ENCODE measurements at places on chromosomes 1 and 21. TPM values are rescaled to one million over a fixed set of nuclear protein-coding genes. Genes with fewer than 3 reads are reported as not detected.

The SLC5A9 gene
- total RNA-seq = not detected

The LAPTM5 gene
- not detected for total RNA-seq

DNA sequence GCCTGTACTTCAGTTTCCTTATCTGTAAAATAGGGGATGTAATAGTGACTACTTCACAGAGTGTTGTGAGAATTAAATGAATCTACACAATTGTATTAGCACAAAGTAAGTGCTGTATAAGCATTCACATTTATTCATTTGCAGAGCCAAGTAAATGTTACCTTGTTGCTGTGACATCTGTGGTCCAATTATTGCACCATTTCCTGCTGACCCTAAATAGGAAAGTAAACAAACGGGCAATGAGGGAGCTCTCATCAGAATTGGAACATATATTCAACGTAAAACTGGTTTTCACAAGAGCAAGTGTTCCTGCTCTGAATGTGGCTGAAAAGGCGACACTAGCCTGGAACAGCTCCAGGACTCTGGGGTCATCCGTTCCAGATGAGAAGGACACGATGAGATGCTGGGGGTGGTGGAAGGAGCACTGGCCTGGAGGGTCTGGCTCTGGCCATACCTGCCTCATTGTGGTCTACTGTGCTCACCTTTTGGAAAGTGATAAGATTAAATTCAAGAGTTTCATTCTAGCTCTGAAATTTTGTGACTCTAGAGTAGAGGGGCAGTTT, 34.5 kb downstream of the PROX1 start:
- DNase-seq = no peak

- DNase-seq = no peak
Measured at GRCh38 chr1:3884966-3885365, 15.1 kb downstream of the C1orf174 start.

DNA sequence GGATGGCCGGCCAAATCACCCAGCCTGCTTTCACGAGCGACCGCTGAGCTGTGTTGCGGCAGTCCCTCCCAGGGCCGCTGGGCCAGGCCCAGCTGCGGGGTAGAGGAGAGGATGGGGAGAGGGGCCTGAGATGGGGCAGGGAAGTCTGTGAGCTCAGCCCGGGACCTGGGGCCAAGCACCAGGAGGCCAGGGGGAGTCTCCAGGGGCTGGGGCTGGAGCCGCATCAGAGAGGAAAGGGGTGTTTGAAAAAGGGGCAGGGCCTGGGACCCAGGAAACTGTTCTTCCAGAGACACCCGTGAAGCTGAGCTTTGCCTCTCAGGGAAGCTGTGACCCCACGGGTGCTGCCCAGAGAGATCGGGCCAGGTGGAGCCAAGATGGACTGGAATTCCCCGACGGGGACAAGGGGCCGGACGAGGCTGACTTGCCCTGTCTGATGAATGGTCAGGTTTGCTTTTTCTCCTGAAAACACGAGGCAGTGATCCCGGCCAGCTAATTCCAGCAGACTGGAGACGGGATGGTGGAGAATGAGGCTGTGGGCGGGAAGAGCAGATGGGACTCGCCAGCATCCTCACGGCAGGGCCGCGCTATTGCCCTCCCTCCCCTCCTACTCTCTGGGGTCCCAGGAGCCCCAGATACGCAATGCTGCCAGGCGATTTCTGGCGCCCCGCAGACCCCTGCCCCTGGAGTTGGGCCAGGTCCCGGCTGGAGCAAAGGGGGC, 40.3 kb upstream of the COL18A1 start:
- DNase-seq = peak; percentile 67

DNA sequence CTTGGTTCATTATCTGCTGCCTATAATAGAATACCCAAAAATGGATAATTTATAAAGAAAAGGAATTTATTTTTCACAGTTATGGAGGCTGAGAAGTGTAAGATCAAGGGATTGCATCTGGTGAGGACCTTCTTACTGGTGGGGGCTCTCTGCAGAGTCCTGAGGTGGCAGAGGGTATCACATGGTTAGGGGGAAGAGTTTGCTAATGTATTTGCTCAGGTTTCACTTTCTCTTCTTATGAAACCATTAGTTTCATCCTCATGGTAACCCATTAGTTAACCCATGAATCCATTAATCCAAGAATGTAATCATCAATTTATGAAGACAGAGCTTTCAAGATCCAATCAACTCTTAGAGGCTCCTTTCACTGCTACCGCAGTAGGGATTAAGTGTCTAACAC, 120.6 kb downstream of the DNM3 start:
- no peak for DNase-seq

DNA sequence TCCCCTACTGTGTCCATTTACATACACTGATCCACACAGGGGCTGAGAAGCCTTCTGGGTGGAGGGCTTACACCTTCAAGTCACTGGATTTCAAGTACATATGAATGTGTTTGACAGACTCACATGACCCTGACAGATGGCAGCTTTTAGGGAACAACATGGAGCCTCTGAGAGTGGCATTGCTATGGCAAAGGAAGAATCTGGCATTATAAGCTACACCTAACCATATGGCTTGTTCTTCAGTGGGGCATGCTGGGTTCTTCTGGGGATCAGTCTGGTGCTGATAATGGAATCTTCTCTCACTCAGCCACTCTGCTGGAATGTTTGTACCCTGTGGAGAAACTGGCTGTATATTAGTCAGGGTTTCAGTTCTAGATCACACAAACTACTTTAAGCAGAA, 68.5 kb upstream of the PDE4B start:
- no peak for DNase-seq

GRCh38 chr1:57872913-57873312, 449.1 kb upstream of the DAB1 start:
- no peak for DNase-seq

GRCh38 chr1:115650961-115651360, 9.2 kb downstream of the VANGL1 start:
- no peak for DNase-seq

DNA sequence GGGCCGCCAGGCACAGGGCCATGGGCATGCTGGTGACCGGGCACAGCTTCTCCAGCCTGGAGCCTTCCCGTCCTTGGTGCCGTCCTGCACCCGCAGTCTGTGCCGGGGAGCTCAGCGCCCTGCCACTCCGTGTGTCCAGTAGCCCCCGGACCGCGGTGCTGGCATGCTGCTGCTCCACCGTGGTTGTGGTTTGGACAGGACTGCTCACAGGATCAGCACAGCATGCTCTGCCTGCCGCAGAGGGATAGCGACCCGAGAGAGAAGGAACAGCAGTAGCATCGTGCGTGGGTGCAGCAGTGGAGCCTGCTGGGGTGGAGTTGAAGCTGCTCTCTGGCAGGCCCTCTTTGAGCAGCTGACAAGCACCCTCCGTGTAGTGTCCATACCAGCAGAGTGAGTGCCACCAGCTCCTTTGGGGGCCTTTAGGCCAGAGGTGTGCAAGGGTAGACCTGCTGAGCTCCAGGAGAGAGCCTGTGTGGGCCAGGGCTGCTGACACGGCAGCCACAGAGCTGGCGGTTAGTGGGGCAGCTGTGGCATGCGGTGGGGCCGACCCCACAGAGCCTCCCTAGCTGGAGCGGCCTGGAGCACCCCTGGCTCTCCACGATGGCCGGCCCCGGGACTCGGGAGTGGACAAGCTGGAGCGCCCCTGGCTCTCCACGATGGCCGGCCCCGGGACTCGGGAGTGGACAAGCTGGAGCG, 6.4 kb upstream of the PCBP3 start:
- no peak for DNase-seq

- no peak for DNase-seq
Measured at GRCh38 chr1:193179094-193179493, 7.3 kb downstream of the B3GALT2 start.

- DNase-seq = no peak
Measured at GRCh38 chr1:162070094-162070748, 730 bp downstream of the NOS1AP start.

GRCh38 chr1:14968251-14968851, 185.2 kb upstream of the TMEM51 start:
- peak; percentile 86 for DNase-seq

DNA sequence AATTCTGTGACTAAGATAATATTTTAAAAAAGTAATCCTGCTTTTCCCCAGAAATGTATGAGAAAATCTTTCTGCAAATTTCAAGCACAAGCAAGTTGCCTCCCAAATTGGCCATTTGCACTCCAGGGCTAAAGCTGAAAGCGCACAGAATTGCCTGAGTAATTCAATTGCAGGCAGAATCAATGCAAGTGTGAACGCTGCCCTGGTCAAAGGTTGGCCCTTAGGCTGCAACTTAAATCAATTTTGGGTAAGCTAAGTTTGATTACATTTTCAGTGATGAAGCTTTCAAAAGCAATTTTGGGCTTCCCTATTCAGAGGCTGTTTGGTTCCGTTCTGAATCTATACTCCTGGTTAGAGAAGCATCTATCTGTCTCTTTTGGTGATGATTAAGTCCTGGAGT, 501.8 kb upstream of the ZRANB2 start:
- no peak for DNase-seq

- DNase-seq = peak; percentile 64
Measured at GRCh38 chr1:197180252-197180878, 33.9 kb upstream of the ASPM start.

DNA sequence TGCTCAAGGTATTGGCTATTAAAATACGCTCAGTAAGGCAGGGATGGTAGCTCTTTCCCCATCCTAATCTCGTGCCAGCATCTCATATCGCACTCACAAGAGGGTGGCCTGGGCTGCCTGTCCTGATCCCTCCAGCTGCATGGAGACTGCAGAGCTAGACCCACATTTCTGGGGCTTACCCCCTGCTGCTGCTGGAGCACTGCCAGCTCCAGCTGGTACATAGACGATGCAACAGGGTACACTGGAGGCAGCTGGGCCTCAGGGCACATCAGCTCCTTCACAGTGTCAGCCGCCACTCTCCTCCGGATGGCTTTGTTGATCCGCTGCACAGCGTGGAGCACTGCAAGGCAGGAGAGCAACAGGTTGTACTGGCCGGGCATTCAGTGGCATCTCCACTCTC, 16.0 kb downstream of the IQGAP3 start:
- no peak for DNase-seq

- DNase-seq = no peak
Measured at GRCh38 chr1:208446271-208446691, 202.1 kb upstream of the PLXNA2 start.

DNA sequence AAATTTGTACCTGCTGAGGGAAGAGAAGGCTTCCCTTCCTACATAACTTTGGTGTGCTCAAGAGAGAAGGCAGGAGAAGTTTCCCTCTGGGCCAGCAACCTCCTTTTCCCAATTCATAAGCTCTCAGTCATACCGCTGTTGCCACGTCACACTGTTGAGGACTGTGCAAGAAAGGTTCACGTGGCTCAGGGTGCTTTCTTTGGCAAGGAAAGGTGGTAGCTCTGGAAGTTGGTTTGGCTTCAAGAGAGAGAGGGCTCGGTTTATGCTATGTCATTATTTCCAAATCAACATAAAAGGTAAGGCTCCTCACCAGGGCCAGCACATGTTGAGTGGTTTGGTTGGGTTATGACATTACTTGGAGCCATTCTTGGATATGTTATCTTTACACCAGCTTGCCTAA, 77.3 kb downstream of the TNFSF18 start:
- DNase-seq = no peak

DNA sequence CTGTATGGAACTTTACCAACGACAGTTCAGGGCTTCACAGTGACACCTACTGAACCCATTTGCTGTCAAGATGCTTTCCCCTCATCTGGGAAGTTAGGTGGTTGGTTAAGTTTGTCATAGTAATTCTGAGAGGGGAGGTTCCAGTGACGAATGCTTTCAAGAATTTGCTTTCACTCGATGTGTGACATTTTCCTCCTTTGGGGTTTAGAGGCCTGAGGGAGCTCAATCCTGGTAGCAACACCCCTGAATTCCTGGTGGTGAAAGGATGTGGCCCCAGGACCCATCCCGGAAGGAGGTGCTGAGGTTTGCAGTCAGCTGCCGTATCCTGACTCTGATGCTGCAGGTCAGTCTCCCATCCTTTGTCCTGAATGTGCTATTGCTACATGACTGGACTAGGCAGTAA, 2.8 kb downstream of the PIGV start:
- no peak for DNase-seq

Data from fibroblast of villous mesenchyme (primary cell).